ENCODE measurements at places on chromosomes 6 and 20.
A peak's percentile ranks its signal among the peaks of the same experiment; 100 is the strongest.

DNA sequence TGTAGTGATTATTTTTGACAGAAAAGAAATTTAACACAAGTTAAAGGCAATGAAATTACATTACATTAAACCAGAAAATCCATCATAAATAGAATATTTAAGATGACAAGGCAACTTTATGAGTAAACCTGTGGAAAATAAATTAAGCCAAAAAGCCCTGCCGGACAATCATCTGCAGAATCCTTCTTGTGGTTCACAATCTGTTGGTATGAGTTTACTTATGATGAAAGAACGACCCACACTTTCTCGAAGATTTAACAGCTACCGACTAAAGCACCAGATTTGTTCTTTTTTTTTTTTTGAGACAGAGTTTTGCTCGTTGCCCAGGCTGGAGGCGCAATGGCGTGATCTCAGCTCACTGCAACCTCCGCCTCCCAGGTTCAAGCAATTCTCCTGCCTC is 21.4 kb downstream of the HDAC2 start:
- no peak for DNase-seq

DNA sequence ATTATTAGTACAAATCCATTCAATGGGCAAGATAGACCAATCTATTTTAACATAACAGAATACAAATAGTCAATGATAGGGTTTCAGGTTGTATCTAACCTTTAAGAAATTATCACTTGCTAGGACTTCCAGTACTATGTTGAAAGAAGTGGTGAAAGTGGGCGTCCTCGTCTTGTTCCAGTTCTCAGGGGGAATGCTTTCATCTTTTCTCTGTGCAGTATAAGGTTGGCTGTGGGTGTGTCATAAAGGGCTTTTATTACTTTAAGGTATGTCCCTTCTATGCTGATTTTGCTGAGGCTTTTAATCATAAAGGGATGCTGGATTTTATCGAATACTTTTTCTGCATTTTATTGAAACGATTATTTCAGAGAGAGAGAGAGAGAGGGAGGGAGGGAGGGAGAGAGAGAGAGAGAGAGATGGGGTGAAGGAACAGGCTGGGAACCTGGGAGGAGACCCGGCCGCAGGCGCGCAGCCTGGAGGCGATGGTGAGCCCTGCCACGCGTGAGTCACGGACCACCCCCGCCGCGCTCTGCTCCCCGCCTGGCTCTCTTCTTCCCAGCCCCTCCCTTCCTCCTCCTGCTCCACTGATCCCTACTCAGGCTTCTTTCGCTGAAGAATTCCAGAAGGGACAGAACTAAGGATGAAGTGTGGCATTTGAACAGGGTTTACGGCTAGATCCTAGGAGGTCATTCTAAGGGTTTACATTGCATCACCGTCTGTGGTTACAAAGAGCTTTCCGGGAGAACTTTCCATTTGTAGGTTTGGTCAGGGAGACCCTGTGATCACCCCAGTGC is 45.5 kb upstream of the HLA-E start:
- DNase-seq: no peak

- no peak for DNase-seq
Observed at GRCh38 chr6:84770521-84770920, 6.1 kb upstream of the TBX18 start.

DNA sequence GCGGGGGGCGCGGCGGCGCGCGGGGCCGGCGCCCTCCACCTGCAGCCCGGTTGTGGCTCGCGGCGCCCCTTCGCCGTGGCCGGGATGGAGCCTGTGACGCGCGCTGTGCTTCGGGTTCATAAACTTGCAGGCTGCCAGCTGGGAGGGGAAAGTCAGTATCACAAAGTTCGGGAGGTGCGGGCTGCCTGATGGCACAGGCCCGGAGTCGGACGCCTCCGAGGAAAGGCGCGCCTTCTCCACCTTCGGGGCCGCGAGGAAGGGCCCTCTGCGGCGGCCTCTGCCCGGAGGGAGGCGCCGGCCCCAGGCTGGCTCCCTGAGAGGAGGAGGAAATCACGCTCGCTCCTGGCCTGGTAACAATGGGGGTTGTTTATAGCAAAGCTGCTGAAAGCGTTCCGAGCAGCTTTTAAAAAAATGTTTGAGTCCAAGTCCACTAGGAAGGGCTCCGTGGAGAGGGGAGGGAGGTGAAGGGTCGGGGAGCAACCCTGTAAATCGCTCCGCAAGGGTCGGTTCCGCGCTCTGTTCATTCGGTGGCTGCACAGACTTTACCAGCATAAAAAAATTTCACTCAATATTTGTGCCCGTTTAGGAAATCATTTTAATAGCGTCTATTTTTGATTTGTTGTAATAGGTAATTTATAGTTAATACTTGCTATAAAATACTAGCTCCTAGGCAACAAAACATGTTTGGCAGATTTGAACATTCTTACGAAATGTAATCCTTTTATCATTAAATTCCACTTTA is 1.0 kb downstream of the AFDN start:
- peak; percentile 44 for DNase-seq

- no peak for DNase-seq
Observed at GRCh38 chr20:34621383-34622367, 55.2 kb downstream of the PIGU start.

DNA sequence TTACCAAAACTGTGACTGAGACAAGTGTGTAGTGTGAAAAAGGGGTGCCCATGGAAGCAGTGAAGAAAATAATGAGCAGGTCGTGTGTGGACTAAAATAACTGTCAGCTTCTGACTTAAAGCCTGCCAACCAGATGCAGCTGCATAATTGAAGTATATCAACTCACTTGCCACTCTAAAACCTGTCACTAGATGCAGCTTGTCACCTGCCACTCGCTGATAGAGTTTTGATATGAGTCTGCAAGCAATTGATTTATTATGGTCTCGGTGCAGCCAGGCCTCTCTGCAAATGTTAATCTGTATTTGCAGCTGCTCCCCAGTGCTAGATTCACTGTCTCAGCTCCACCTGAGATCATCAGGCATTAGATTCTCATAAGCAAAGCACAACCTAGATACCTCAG is 1090.0 kb upstream of the EYS start:
- DNase-seq: no peak

GRCh38 chr6:1644516-1645060 is 34.9 kb downstream of the FOXC1 start:
- DNase-seq: no peak

GRCh38 chr20:47533518-47534062 is 31.9 kb downstream of the NCOA3 start:
- DNase-seq: no peak

- DNase-seq: no peak
Observed at GRCh38 chr6:41429506-41430504, 94.4 kb downstream of the NCR2 start.

- DNase-seq: no peak
Observed at GRCh38 chr20:2891343-2891742, 18.1 kb downstream of the PTPRA start.

DNA sequence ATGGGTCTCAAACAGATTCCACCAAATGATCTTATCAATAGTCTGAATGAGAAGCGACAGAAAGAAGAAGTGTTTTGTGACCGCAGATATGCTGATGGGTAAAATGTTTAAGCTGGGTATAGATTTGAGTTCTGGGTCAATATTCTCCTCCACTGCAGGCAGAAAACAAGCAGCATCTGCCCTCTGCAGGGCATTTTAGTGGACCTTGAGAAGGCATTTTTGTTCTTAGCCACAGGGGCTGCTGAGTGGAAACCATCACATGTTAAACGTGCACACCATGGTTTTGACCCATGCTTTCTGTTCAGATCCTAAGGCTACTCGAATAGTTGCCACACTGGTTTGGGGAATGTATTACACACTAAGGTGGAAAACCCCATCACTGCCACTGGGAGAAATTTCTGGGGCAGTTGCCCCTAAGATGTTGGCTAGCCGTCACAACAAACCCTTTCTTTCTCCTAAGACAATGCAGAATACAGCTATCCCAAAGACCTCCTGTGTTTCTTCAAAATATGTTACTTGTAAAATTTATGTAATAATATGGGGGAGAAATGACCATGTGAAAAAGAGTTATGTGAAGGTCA is 5.5 kb downstream of the POU3F2 start:
- DNase-seq: peak; percentile 27

DNA sequence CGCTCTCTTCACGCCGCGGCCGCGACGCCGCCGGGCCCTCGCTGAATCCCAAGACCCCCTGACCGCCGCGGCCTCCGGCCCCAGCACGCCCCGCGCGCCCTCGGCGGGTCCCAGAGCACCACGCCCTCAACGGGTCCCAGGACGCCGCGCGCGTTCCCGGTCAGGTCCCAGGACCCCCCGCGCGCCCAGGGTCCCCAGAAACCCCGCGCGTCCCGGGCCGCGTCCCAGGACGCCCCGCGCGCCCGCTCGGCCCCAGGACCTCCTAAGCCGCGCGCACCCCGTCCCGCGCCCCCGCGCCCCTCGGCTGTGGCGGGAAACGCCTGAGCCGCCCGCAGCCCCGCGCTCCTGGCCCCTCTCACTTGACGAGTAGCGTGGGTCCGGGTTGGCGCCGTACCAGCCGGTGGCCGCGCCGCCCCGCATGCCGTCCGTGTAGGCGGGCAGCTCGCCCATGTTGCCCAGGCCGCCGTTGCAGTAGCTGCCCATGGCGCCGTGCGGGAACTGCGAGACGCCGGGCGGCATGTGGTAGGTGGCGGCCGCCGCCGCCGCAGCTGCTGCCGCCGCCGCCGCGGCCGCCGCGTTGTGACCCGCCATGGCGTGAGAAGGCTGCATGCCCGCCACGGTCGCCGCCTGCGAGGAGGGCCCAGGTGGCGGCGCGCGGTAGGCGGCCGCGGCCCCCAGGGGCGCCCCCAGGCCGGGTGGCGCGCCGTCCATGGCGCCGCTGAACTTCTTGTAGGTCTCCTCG is 556 bp downstream of the NKX2-4 start:
- DNase-seq: peak; percentile 37

DNA sequence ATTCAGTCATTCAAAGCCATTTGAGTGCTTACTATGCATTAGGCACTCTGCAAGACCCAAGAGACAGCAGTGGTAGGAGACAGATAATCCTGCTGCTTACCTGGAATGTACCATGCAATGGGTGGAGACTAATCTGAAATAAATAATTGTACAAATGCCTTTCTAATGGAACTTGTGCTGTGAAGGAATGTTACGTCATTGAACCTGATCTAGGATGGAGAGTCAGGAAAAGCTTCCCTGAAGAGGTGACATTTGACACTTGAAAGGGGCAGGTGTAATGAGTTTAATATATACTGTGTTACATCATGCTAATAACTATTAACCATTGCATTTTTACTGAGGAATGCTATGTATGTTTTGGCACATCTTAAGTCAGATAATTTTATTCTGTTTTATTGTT is 491.0 kb upstream of the FLRT3 start:
- DNase-seq: no peak

- DNase-seq: no peak
Observed at GRCh38 chr6:157104803-157105202, 218.5 kb downstream of the TMEM242 start.

GRCh38 chr6:85574932-85575598 is 18.6 kb downstream of the SNX14 start:
- no peak for DNase-seq

DNA sequence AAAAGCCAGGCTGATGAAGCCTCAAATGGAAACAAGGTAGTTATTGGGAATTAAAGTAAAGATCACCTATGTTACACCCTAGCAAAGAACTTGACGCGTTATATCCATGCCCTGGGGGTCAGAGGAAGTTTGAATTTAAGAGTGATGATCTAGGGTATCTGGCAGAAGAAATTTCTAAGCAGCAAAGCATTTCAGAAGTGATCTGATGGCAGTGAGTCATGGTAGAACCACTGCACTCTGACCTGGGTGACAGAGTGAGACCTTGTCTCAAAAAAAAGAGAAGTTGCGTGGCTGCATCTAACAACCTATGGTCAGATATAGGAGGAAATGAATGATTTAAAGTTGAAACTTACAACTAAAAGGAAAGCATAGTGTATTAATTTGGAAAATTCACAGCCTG is 45.2 kb downstream of the SCP2D1 start:
- DNase-seq: no peak

- DNase-seq: no peak
Observed at GRCh38 chr6:126300735-126301134, 39.2 kb upstream of the CENPW start.

GRCh38 chr6:165986914-165987482 is 180.7 kb downstream of the TBXT start:
- DNase-seq: no peak

- DNase-seq: no peak
Observed at GRCh38 chr20:54107600-54108325, 37.4 kb upstream of the BCAS1 start.

DNA sequence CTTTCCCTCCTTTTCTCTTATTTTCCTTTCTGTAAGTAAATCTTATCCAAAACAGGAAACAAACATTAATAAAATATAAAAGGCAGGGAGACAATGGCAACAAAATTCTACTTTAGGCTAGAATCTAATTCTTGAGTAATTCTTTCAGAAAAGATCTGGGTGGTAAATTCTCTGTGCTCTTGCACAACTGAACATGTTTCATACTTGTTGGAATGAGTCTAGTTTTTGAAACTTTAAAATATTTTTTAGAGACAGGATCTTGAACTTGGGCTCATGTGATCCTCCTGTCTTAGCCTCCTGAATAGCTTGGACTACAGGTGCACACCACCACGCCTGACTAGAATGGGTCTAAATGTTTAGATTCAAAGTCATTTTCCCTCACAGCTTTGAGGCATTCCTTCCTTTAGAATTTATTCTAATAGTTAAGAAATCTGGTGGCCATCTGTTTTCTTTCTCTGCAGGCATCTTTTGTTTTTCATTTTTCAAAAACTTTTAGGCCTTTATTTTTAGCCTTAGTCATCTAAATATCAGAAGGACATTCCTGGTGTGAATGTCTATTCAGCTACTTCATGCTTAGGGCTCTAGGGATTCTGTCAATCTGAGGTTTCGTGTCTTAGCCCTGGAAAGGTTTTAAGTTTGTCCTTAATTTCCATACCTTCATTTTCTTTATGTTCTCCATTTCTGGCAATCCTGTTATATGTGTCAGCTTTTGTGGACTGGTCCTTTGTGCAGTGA is 76.5 kb downstream of the CDKAL1 start:
- no peak for DNase-seq

DNA sequence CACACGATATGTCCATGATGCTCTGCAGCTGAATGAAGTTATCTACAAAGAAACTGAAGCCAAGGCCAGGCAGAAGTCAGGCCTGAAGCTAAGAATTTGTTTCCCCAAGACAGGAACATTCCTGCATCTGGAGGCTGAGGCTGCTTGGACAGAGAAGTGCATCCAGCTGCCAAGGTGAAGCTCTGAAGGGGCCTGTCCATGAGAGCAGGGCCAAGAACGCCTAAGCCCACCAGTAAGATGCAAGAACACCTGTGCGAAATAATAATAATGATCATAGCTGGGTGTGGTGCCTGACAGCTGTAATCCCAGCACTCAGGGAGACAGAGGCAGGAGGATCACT is 37.7 kb upstream of the B4GALT5 start:
- DNase-seq: no peak

DNA sequence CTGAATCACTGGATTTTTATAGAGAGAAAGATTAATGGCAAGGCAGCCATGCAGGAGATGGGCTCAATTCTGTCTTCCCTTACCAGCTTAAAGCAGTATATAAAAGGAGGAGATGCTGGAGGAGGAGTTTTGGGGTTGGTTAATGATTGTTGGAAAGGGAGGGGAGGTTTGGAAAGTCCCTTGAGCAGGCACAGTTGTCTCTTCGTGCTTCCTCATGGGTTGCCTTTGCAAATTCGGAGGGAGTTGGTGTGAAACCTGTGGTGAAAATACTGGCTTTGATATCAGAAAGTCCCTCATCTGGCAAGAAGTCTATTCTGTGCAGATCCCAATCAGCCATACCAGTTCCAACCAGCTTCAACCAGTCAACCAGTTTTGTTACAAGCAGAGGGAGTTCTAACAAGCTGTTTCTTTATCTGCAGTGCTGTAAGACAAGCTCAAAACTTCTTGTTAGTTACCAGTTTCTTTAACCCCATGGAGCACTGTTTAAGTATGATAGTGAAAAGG is 107.0 kb downstream of the HIVEP1 start:
- DNase-seq: no peak

Measured in WERI-Rb-1 (cell line).